CD4-positive, alpha-beta T cell treated with Interleukin-1 beta for 1 hour (primary cell): ENCODE measurements at places on chromosomes 16 and 17.
A peak's percentile ranks its signal among the peaks of the same experiment; 100 is the strongest.

- no peak for DNase-seq
These were observed 28.0 kb downstream of the CACNA1G start for GRCh38 chr17:50588391-50589049.

GRCh38 chr17:44343510-44344209, 1.4 kb upstream of the GRN start:
- DNase-seq = no peak

DNA sequence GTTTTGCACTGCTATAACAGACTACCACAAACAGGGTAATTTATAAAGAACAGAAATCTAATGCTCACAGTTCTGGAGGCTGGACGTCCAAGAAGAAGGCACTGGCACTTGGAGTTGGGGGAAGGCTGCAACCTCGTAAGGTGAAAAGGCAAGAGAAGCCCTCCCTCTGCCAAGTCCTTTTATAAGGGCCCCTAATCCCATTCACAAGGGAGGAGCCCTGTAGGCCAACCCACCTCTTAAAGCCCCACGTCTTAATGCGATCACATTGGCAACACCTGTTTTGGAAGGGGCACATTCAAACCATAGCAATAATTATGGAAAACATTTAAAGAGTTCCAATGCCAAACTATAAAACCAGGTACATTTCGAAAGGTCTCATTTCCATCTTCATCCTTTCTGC, 5.2 kb downstream of the PKD1L3 start:
- DNase-seq = no peak

GRCh38 chr16:5590416-5590815, 492.8 kb upstream of the EEF2KMT start:
- DNase-seq = no peak

DNA sequence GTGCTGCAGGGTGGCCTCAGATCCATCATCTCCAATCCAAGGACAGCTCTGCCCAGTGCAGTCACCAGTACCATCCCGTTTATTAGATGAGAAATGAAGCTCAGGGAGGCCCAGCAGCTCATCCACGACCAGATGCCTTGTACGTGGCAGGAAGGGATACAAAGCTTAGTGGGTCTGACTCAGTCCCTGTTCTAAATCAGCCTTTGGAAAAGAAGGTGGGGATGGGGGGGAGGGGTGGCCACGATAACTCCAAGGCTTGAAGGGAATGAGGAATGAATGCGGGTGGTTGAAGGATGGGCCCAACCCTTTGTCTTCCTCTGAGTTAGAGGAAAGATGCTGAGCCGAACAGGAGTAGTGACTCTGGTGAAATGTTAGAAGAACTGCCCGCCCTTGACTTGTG, 25.8 kb downstream of the LLGL2 start:
- DNase-seq = no peak

DNA sequence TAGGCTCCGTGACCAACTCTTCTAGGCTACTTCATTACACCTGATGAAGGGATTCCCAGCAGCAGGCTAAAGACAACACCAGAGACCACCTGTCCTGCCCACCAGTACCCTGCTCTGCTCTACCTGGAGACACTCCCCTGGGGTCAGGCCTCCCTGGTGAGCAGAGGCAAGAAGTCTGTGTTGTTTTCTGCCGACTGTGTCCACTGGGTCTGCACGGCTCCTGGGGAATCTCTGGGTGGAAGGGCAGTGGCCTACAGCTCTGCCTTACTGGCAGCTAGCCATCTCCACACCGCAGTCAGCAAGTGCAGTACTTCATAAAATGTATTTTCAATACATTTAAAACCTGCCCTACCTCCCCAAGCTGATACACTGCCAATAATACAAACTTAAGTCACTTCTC, 6.8 kb downstream of the RSL1D1 start:
- DNase-seq = no peak

- DNase-seq = no peak
These were observed 7.4 kb downstream of the HS3ST3A1 start for GRCh38 chr17:13594310-13594709.

- no peak for DNase-seq
These were observed 11.0 kb upstream of the EEF2KMT start for GRCh38 chr16:5108505-5109158.

DNA sequence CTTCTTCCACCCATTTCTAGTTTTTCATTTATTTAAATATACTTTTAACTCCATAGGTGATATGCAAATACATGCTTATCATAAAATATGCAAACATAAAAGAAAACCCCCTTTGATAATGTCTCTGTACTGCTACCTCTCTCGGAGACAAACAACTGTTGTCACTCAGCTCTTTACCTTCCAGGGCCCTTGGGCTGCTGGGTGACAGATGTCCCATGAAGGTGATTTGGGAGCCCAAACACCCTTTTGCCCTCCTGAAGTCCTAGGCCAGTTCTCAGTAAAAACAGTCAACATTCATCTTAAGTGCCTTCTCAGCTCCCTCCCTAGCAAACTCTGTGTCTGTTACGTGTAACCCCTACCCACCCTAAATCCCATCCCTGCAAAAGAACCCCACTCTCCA, 37.5 kb downstream of the CHD9 start:
- no peak for DNase-seq

DNA sequence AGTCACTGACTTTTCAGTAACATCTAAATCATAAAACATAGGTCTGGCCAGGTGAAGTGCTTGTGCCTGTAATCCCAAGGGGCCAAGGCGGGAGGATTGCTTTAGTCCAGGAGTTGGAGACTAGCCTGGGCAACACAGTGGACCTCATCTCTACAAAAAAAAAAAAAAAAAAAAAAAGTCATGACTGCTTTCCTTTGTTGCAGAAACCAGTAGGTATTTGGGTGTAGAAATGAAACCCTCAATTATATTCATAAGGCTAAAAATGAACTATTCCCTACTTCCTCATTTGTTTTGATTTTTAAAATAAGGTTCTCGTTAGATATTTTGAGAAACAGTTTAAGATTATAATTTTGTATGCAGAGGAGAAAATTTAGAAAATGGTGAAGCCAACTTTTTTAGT, 26.0 kb downstream of the PITPNC1 start:
- DNase-seq = no peak

DNA sequence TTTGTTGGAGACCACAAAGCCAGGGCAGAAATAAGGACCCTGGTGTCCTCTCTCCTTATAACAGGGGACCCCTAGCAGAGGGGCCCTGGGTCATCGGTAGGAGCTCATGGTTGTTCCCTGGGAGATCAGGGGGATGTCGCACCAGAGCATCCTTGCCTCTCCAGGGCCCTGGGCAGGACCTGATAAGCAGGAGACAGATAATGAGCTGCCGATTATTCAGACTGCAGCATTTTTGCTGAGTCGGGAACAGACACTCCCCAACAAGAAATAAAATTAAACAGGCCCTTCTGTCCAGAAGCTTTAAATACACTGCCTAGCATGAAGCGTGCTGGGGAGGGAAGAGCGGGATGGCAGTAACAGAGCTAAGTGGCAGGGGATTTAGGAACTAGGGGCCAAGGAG, 15.4 kb upstream of the GFAP start:
- no peak for DNase-seq

GRCh38 chr17:60563743-60564142, 36.2 kb upstream of the PPM1D start:
- DNase-seq = no peak

GRCh38 chr17:61856035-61856434, 7.3 kb downstream of the BRIP1 start:
- no peak for DNase-seq

GRCh38 chr16:2147981-2148671, at the start of gene RAB26:
Gene RAB26, plus strand, starts transcription at chr16:2148625. Its CDS starts 159 bp downstream, at chr16:2148784.
- peak; percentile 59 for DNase-seq

DNA sequence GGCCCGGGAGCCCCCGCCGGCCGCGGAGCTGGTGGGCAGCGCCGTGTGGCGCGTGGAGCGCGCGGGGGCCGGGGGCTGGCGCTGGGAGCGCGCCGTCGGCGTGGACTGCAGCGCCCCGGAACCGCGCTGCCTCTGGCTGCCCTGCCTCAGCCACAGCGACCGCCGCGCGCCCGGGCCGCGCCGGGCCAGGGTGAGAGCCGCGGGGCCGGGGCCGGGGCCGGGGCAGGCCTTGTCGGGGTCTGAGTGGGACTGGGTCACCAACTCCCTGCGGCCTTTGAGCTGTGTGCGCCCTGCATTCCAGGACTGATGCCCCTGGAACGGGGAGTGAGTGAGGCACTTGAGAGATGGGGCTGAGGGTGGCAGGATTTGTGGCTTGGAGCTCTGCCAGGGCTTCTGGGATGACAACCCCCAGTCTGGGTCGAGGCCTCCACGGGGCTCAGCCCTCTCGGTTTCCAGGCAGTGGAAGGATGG, 25.7 kb downstream of the ARHGAP23 start:
- no peak for DNase-seq

DNA sequence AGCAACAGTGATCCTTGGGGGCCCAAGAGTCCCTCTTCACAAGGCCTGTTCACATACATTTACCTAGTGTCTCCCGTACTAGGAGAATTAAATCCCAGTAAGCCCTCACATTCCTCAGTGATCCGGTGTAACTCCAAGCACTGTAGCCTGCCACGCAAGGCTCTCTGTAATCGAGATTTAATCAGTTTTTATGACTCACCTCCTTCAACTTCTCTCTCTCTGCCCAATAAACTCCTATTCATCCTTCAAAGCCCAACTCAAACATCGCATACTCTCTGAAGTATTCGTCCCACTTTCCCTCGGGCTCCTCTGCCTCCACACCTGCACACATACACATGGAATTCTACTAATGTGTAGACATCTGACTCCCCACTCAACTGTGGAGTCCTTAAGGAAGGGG, 141.8 kb downstream of the CMIP start:
- DNase-seq = no peak

DNA sequence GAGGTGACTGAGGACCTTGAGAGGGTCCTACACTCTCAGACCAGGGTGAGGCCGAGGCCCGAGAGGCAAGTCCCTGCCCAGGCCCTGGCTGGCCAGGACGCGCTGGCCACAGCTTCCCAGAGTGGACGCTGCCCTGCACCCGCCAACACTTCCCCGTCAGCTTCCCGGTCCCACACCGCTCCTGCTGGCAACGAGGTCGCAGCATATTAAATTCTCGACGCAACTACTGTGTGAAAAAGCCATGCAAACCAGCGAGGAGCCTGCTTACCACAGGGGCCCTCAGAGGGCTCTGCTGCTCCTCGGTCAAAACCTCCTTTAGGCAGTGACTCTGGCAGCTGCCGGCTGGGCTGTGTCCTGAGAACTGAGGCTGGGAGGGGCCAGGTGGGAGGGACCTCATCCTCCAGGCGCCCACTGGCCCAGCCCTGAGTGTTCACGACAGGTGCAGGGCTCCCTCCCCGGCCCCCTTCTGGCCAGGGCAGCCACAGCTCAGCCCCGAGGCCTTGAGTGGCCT, 2.1 kb upstream of the TEX19 start:
- DNase-seq = no peak

GRCh38 chr16:1561266-1561665, 27.8 kb downstream of the TMEM204 start:
- no peak for DNase-seq

GRCh38 chr17:62751060-62751691, 56.9 kb downstream of the MARCHF10 start:
- DNase-seq = no peak

DNA sequence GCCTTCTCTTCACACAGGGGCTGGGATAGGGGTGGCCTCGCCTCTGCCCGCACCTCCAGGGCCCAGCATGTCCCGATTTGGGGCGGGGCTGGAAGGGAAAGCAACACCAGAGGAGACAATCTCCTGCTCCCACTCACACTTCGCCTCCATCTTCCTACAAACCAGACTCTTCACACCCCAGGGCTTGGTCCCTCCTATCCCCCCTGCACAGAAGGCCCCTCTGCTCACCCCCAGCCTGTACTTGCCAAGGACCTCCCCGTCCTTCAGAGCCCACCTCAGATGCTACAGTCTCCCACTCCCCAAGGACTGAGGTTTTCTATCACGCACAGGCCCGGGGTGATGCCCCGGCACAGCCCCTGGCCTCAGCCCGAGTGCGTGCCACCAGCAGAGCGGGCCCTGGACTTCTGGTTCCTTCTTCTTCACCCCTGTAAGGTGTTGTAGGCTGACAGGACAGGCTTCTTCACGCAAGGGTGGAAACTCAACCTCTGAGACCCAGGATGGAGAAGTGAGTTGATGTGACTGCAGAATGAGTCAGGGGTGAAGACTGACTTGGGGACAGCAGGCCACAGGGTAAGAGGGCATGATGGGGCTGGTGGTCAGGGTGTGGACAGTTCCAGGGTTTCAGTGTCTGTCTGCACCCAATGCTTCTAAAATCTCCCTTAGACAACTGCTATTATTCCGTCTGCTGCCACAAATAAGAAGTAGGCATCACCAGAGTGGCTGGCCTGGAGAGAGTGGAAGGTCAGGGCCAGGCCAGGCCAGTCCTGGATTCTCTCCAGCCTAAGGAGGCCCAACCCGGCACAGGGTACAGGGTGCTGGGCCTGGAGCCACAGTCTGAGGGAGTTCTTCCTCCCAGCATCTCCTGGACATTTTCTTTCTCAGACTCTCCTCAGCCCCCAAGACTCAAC, 2.5 kb downstream of the ITGAE start:
- DNase-seq = peak; percentile 53

- no peak for DNase-seq
These were observed 3.4 kb upstream of the PRSS8 start for GRCh38 chr16:31138621-31139578.
